Renal pelvis (tissue), 12 donors: ENCODE measurements at places on chromosomes 16 and 17. TPM values are rescaled to one million over a fixed set of nuclear protein-coding genes. Genes with fewer than 3 reads are reported as not detected.
A peak's percentile ranks its signal among the peaks of the same experiment; 100 is the strongest.

DNA sequence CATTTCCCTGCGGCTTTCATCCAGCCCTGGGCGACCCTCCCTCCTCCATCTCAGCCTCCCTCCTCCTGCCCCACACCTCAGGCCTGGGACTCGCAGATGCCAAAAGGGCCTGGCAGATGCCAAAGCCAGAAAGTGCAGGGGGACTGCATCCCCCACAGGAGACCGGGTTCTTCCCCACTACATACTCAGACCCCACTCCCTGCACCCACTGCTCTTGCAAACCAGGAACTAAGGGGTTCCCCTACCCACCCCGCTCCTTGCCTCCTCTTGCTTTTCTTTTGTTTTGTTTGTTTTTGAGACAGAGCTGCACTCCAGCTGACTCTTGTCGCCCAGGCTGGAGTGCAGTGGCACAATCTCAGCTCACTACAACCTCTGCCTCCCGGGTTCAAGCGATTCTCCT, 3.2 kb downstream of the HS3ST6 start:
- DNase-seq: no peak

GRCh38 chr16:2270588-2271470, 2.9 kb upstream of the RNPS1 start:
- DNase-seq: no peak

- DNase-seq: no peak
Measured at GRCh38 chr16:22789281-22789945, 24.5 kb upstream of the HS3ST2 start.

DNA sequence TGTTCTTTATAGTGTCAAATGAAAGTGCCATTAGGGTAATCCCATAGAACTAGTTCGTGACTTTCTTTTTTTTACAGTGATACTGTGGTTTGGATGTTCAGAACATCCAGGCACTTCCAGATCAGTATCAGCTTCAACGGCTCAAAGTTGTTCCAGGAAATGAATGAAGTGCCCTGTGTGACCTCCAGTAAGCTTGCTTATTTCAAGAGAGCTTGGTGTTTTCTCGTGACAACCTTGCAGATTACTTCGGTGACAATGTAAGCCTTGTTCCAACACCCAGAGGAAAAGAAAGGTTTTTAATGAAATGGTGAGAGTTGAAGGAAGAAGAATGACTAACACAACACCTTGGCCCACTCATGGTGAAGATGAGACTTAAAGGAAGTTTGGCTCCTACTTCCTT, 16.0 kb upstream of the KCNJ16 start:
- no peak for DNase-seq

DNA sequence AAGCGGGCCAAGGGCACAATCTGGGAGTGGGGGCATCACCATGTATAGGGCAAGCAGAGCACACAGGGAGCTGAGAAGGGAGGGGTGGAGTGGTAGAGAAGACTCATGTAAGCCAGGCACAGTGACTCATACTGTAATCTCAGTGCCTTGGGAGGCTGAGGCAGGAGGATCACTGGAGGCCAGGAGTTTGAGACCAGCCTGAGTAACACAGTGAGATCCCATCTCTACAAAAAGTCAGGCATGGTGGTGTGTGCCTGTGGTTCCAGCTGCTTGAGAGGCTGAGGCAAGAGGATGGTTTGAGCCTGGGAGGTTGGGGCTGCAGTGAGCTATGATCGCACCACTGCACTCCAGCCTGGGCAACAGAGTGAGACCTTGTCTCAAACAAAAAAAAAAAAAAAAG, 40.8 kb downstream of the ARHGAP27 start:
- no peak for DNase-seq

DNA sequence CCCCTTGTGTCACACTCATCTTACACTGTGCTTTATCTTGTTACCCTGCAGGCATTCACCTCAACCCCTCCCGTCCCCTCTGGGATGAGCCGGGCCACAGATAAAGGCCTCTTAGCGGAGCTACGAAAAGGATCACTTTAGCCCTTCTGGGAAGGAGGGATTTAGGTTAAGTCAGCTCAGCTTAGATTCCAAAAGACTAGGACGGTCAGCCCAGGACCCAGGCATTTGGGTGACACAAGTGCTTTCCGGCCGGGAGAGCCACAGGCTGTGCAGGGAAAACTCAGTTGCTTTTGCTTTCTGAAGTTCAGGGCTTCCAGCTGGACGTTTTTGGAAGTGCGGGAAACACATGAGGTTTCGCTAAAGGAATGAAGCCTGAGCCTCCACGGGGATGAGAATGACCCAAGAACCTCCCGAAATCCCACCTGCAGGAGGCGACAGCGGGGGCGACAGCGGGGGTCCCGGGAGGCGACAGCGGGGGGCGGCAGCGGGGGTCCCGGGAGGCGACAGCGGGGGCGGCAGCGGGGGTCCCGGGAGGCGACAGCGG, 11.6 kb upstream of the METRNL start:
- no peak for DNase-seq

DNA sequence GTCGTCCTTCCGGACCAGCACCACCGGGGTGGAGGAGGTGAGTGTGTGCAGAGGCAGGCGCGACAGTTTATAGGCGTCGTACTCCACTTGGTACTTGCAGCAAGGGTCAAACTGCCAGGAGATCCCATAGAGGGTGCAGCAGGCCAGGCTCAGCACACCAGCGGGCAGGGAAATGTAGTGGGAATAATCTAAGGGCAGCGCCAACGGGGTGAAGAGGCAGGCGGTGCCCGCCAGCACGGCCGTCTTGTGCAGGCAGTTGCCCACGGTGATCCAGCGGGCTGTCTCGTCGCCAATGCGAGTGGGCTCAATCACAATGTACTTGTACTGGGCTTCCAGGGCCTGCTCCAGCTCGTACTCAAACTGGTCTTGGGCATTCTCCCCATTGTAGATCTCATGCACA, 15.6 kb downstream of the TMEM11 start:
- DNase-seq: no peak

GRCh38 chr17:57638284-57638683, 106.8 kb downstream of the CCDC182 start:
- no peak for DNase-seq

DNA sequence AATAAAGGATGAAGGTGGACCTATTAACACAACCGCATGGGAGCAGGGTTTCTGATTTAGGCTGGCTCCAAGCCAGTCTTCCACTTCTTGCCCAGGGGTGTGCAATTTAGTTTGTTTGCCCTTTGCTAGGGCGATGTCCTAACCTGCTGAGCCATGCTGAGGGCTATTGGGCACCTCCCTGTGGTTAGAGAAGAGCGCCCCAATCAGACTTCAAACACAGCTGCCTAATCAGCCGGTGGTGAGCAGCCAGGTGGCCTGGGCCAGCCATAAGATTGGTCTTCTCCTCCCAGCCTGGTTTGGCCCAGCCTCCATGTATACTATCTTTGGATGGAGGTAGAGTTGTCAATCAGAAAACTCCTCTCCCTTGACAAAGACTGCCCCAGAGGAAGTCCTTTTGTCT, 15.7 kb downstream of the TMEM94 start:
- no peak for DNase-seq

GRCh38 chr17:81553616-81554181, 1.5 kb upstream of the FAAP100 start:
- no peak for DNase-seq

DNA sequence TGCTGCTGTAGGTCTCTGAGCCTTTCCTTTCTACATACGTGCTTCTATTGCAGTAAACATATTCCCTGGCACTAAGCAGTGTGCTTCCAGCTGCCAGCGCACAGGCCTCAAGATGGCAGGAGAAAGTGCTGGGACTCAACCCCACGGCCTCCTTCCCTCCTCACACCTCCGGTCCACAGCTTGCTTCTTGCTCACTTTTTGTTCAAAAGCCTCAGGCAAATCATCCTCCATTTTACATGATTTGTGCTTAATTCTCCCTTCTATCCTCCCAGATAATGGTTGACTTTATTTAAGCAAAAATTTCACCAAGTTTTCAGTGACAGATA, 5.4 kb downstream of the CDK5R1 start:
- DNase-seq: no peak

DNA sequence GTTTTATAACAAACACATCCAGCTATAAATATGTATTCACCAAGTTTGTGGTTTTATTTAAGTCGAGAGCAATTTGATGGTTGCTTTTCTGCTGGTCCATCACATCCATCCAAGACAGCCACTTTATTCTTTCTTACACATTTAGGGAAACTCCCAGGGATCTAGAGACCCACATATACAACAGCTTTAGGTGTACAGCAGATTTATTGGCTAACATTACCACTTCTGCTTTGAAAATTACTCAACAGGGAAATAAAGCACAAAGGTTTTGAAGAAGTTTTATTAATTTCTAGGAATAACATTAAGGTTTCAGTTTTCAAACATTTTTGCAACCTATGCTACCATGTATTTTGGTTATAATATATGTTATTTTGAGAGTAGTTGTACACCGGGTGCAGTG, 6.9 kb downstream of the ERCC4 start:
- DNase-seq: no peak

- DNase-seq: no peak
Measured at GRCh38 chr17:67573987-67574657, 143.6 kb upstream of the NOL11 start.

GRCh38 chr16:12828206-12828605, 24.5 kb upstream of the CPPED1 start:
- no peak for DNase-seq

DNA sequence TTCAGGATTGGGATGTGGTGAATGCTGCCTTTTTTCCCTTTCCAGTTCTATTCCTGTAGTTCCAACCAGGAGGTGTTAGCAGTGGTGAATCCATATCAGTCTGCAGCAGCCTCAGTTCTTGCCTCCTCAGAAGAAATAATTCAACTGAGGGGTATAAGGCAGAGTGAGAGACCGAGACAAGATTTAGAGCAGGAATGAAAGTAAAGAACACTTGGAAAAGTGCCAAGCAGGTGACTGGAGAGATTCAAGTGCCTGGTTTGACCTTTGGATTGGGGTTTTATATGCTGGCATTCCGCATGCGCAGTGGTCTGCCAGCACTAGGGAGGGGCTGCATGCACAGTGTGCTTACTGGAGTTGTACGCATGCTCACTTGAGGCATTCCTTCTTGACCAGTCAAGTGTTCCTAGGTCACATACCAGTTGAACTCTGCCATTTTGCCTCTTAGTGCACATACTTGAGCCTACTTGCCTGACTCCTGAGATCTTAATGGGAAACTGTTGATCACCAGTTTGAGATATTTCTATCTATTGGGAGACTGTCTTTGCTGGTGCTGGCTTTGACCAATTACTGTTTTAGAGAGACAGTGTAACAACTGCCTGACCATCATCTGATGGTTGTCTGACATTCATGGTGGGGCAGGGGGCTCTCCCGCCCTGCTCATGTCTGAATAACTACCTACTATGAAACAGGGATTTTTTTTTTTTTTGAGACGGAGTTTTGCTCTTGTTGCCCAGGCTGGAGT, 680 bp upstream of the CCL15 start:
- DNase-seq: peak; percentile 68

DNA sequence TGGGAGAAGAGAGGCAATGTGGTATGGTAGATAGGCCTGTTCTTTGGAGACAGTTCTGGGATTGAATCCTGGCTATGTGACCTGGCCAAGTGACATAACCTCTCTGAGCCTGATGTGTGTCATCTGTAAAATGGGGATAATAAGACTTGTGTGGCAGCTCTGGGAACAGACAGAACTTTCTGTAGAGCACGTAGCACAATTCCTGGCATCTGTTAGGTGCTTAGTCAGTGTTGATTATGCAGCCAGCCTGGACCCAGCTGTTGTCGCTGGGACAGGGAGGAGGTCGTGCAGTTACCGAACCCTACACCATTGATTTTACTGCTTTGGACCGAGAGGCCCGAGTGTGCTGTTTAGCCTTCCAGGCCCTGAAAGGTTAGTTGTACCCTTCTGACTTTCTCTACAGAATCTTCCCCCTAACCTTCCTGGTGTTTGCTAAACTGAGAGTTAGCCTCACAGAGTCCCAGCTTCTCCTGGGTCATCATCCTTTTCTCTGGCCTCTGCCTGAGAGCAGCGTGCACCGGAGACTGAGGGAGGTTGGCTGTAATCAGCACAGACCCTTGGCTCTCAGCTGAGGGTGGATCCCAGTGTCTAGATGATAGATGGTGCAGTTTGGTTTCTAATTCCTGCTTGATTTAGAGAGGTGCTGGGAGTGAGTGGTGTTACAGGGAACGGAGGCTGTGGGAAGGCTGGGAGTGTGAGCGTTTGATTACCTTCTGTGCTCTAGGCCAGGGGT, 31.9 kb downstream of the MSI2 start:
- no peak for DNase-seq

GRCh38 chr17:17837380-17837821, 615 bp upstream of the SREBF1 start:
- DNase-seq: no peak

GRCh38 chr16:685967-686366, 1.8 kb upstream of the JMJD8 start:
- no peak for DNase-seq

GRCh38 chr17:53646835-53647234, 175.9 kb upstream of the KIF2B start:
- no peak for DNase-seq

DNA sequence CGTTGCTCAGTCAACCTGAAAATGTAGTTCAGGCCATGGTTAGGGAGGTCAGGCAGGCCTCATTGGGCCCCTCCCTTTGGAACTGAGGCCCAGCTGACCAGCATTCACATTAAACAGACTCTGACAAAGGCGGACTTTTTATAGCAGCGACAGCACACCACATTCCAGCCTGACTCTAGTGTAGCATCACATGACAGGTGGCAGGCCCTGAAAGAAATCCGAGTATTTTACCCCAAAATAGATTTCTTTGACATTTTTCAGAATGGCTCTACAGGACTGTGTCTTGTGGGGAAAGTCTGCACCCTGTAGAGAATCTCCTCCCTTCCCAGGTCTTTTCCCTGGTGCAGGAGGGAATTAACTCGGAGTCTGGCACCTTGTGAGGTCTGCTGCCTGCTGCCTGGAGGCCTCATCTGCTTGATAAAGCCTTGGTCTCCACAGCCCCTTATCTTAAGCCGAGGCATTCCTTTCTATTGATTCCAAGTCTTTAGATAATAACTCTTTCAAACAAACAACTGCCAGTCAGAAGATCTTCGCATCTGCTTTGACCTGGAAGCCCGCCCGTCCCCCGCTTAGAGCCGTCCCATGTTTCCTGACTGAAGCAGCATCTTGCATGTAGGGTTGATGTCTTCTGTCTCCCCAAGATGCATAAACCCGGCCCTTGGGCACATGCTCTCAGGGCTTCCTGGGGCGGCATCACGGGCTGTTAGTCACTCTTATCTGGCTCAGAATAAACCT, 44.0 kb upstream of the CAPN15 start:
- no peak for DNase-seq

GRCh38 chr16:84535851-84536250, 31.4 kb upstream of the MEAK7 start:
- no peak for DNase-seq

- no peak for DNase-seq
Measured at GRCh38 chr17:49450181-49450580, 35.5 kb upstream of the PHB1 start.

ARHGDIG gene
- polyA plus RNA-seq: 5.6 TPM

CTRB2 gene
- not detected for polyA plus RNA-seq

PRR35 gene
- polyA plus RNA-seq: 16.0 TPM

RAB37 gene
- polyA plus RNA-seq: 5.3 TPM

SREBF1 gene
- 38.3 TPM for polyA plus RNA-seq

CCDC137 gene
- 21.9 TPM for polyA plus RNA-seq

HID1 gene
- polyA plus RNA-seq: 15.3 TPM

CBLN1 gene
- polyA plus RNA-seq: 0.44 TPM

DRG2 gene
- 41.5 TPM for polyA plus RNA-seq

EFCAB5 gene
- polyA plus RNA-seq: 2.0 TPM

PRRT2 gene
- polyA plus RNA-seq: 21.6 TPM

TNFRSF13B gene
- not detected for polyA plus RNA-seq

SCGB1C2 gene
- polyA plus RNA-seq: 0.41 TPM

YPEL3 gene
- polyA plus RNA-seq: 58.6 TPM
